ENCODE measurements at places on chromosomes 1 and 21.

- peaks cover 91% of the 10 kb centered on the region for H3K36me3 ChIP-seq
- DNase-seq: no peak
- no peak overlapping the region for H3K27ac ChIP-seq
- no peaks in the 10 kb centered on the region for H3K27me3 ChIP-seq
Measured at GRCh38 chr21:39197448-39198233, 14.4 kb upstream of the PSMG1 start.

- peak overlapping the region; percentile 91 for H3K27ac ChIP-seq
- no peak for DNase-seq
- no peaks in the 10 kb centered on the region for H3K27me3 ChIP-seq
- H3K4me1 ChIP-seq: peaks cover 20% of the 10 kb centered on the region
- peaks cover 2% of the 10 kb centered on the region for H3K36me3 ChIP-seq
Measured at GRCh38 chr1:168348146-168348709, 67.6 kb downstream of the TBX19 start.

DNA sequence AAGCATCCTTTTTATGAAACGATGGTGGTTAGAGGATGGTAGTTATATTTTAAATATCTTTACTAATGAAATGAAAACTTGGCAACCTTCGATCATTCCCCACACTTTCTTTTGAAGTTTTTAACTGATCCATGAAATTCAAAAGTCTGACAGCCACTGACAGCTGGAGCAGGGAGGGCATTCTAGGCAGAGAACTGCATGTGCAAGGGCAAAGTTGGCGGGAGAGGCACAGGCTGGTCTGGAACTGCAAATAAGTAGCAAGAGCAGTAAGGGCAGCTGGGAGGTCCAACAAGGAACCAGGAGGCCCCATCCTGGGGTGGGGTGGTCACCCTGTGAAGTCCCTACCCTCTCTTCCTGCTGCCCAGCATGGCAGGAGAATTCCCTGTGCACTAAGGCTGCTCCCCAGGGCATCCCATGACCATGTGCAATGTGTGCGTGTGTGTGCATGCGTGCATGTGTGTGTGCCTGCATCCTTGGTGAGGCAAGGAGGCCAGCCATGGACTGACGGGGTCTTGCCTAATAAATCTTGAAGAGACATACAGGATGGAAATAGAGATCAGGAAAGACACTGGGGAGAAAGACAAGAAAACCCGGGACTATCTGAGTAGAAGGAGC is 33.1 kb upstream of the FOXO6 start:
- DNase-seq: no peak
- H3K27ac ChIP-seq: no peak overlapping the region
- no peak overlapping the region for H3K4me3 ChIP-seq
- H3K4me1 ChIP-seq: peaks cover 2% of the 10 kb centered on the region
- no peaks in the 10 kb centered on the region for H3K36me3 ChIP-seq

- no peak for DNase-seq
- H3K27ac ChIP-seq: no peak overlapping the region
- no peak overlapping the region for H3K4me3 ChIP-seq
- peaks cover 13% of the 10 kb centered on the region for H3K4me1 ChIP-seq
- H3K36me3 ChIP-seq: no peaks in the 10 kb centered on the region
- H3K27me3 ChIP-seq: peaks cover 53% of the 10 kb centered on the region
Measured at GRCh38 chr21:41759214-41759840, 7.5 kb downstream of the RIPK4 start.

DNA sequence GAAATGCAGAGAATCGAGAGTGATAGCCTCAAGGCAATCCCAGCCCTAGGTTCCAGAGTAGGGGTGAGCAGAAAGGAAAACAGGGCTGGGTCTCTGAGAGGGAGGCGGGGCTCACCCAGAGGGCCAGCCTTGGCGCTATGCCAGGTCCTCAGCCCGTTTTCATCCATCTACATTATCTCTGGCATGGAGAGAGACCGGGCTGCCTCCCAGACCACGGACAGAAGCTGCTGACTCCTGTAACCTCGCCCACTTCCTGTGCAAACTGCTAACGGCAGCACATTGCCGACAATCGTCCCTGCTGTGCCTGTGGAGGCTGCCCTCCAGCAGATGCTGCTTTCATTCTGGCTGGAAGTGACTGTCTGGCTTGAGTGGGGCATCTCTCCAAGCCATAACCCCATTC is 569.1 kb downstream of the NPHP4 start:
- H3K27me3 ChIP-seq: peaks cover 20% of the 10 kb centered on the region
- H3K4me3 ChIP-seq: peak overlapping the region; percentile 44
- H3K4me1 ChIP-seq: peaks cover 26% of the 10 kb centered on the region
- no peak overlapping the region for H3K27ac ChIP-seq

GRCh38 chr1:7905262-7905661 is 35.4 kb downstream of the TNFRSF9 start:
- H3K27me3 ChIP-seq: no peaks in the 10 kb centered on the region
- H3K4me1 ChIP-seq: peaks cover 5% of the 10 kb centered on the region
- no peak for DNase-seq
- H3K36me3 ChIP-seq: no peaks in the 10 kb centered on the region

GRCh38 chr1:161082996-161083747 is 6.2 kb downstream of the NECTIN4 start:
- no peaks in the 10 kb centered on the region for H3K27me3 ChIP-seq
- H3K27ac ChIP-seq: no peak overlapping the region
- H3K4me3 ChIP-seq: no peak overlapping the region
- peaks cover 4% of the 10 kb centered on the region for H3K4me1 ChIP-seq
- DNase-seq: no peak

GRCh38 chr1:51750729-51751128 is 127.8 kb downstream of the NRDC start:
- H3K27me3 ChIP-seq: no peaks in the 10 kb centered on the region
- no peak overlapping the region for H3K27ac ChIP-seq
- H3K4me3 ChIP-seq: no peak overlapping the region
- no peak for DNase-seq
